ENCODE measurements at places on chromosomes 13 and 19.

- DNase-seq: no peak
Measured at GRCh38 chr13:113123226-113124201, 915 bp downstream of the F10 start.

- DNase-seq: no peak
Measured at GRCh38 chr13:95479731-95480130, 72.8 kb upstream of the CLDN10 start.

GRCh38 chr19:3622224-3622623, 4.4 kb downstream of the CACTIN start:
- no peak for DNase-seq

- no peak for DNase-seq
Measured at GRCh38 chr13:93356469-93356868, 129.9 kb downstream of the GPC6 start.

- no peak for DNase-seq
Measured at GRCh38 chr13:27921421-27921960, 1.7 kb downstream of the PDX1 start.

- no peak for DNase-seq
Measured at GRCh38 chr13:76879203-76879882, 6.9 kb downstream of the KCTD12 start.

GRCh38 chr19:51136851-51137551, 5.1 kb upstream of the SIGLEC7 start:
- DNase-seq: no peak

- no peak for DNase-seq
Measured at GRCh38 chr13:76764429-76764828, 121.8 kb downstream of the KCTD12 start.

GRCh38 chr19:2721570-2722540, 683 bp upstream of the DIRAS1 start:
- no peak for DNase-seq

DNA sequence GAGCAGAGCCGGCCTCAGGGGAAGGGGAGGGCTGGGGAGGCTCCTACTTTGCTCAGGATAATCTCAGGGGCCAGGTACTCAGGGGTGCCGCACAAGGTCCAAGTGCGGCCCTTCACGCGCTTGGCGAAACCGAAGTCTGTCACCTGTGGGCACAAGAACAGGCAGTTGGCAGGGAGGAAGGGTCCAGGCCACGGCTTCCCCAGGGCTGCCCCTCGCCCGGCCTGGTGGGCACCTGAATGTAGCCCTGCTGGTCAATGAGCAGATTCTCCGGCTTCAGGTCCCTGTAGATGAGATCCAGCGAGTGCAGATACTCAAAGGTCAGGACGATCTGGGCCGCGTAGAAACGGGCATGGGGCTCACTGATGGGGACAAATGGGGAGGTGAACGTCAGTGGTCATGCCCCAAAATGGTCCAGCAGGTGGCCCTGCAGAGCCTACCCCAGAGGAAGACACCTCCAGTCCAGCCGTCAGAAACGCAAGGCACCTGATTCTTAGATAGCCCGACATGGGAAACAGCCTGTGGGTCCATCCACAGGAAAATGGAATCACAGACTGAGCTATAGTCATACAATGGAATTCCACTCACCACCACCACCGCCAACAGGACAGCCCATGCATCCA, 7.1 kb upstream of the SAMD1 start:
- DNase-seq: no peak

- no peak for DNase-seq
Measured at GRCh38 chr13:23828866-23829265, 60.3 kb downstream of the MIPEP start.

DNA sequence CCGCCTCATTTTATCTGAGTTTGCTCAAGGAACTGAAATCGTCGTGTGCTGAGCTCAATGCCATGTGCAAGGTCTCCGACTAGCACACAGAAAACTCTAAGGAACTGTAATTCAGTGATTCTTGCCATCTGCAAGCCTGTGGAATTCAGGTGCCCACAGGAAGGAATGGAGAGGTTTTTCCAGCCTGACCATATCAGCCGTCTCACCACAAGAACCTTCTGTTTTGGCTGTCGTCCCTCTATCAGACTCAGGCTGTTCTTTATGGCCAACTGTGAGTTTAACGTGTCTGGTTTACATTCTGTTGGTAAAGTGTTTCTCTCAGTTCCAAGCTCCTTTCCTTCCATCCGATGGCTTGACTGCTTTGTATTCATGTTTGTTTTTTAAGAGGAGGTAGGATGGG, 293.5 kb downstream of the SPRY2 start:
- DNase-seq: no peak

DNA sequence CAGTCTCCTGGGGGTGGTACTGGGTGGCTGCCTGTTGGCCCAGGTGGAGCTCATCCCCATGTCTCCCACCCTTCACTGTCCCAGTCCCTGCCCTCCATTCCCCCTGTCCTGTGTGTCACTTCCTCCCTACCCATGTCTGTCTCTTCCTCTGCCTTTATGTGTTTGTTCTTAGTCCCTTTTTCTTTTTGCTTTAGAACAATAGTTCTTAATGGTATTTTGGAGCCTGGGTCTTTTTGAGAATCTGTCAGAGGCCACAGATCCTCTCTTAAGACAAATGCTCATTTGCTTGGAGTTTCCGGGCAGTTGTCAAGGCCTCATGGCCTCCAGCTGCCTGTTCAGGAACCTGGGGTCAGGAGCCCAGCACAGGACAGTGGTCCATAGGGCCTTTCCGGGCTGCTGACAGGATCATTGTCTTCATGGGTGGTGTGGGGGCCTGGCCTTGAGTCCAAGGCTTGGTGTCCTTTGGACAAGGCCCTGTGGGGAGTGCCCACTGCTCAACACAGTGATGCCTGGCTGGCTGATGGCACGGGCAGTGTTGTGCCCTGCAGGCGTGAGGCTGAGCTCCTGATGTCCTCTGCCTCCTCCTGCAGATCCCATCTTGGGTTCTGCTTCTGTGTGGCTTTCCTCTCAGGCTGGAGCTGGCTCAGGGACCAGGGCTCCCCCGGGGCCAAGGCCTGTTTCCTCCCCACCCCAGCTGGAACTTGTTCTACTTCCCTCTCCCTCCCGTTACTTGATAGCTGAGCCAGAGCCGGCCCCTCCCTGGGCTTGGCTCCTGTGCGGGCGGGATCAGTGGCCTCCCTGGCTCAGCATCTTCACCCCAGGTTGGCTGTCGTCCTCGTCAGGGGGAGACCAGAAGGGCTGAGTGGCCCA, 3.5 kb downstream of the EGLN2 start:
- no peak for DNase-seq

- no peak for DNase-seq
Measured at GRCh38 chr13:49253310-49253709, 5.6 kb downstream of the CDADC1 start.

GRCh38 chr19:480016-480855, 16.1 kb upstream of the MADCAM1 start:
- no peak for DNase-seq

- no peak for DNase-seq
Measured at GRCh38 chr13:21071015-21071414, 9.6 kb upstream of the LATS2 start.

- no peak for DNase-seq
Measured at GRCh38 chr13:29490561-29490885, 105.0 kb downstream of the SLC7A1 start.

- no peak for DNase-seq
Measured at GRCh38 chr13:113393226-113393562, 29.3 kb upstream of the GRTP1 start.

- no peak for DNase-seq
Measured at GRCh38 chr19:46369817-46370216, 22.9 kb downstream of the PPP5C start.

DNA sequence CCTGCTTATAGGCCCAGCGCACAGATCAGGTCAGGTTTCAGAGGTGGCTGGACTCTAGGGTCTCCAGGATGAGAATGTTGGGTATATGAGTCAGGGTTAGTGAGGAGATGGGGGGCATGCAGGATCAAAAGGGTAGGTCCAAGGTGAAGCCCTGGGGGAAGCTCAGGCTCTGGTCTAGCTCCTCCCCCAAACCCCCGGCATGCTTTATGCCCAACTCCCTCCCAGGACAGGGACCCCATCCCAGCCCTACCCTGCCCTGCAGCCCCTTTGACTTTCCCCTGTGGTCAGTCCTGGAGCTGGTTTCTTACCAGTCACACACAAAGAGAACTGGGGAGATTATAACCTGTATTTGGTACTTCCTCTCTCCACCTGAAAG, 9.8 kb upstream of the CEACAM18 start:
- no peak for DNase-seq

GRCh38 chr13:24668955-24669582, 11.1 kb upstream of the ATP12A start:
- no peak for DNase-seq

DNA sequence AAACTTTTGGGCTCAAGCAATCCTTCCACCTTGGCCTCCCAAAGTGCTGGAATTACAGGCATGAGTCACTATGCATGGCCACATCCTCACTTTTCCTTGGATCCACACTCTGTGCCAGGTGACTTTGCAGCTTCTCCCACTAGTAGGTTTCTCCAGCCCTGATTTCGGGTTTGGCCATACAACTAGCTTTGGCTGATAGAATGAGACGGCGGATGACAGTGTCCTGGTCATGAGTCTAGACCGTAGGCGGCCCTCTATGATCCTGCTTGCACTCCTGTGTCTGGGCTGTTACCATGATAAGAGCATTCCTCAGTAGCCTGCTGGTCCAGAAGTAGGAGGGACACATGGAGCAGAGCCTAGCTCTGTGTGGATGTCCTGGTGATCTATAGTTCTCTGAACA, 112.5 kb upstream of the KL start:
- DNase-seq: no peak

GRCh38 chr13:69660155-69660554, 447.5 kb upstream of the ATXN8OS start:
- no peak for DNase-seq

DNA sequence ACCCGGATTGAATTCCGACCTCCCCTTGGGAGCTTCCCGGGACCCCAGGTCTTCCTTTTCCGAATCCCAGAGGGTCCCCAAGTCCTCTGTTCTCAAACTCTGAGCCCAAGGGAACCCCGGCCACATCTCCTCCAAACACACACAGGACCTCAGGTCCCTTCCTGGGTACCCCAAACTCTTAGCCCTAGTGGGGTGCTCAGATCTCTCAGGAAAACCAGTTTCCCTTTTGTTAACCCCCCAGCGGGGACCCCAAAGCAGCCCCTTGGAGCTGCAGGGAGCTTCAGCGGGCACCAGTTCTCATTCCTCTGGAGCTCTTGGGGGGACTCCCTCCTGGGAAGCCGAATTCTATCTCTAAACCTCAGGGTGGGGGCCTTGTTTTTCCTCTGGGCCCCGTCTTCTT, 774 bp downstream of the CACNG6 start:
- DNase-seq: no peak

DNA sequence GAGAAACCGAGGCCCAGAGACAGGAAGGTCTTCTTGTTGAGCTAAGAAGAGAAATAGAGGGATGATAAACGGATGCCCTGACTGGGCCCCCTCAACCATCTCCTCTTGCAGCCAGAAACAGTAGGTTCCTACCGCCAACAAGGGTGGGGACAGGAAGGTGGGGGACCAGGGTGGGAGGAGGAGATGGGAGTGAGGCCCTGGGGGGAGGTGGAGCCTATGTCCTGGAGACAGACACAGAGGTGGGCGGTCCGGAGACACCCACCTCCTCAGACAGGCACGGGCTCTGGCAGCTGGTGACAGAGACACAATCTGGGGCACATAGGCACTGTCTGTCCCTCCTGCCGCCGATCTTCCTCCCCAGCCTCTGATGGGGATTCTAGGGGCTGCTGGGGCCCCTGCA, 16.9 kb downstream of the GADD45B start:
- DNase-seq: no peak

- DNase-seq: no peak
Measured at GRCh38 chr19:10412257-10412977, 7.9 kb upstream of the PDE4A start.

DNA sequence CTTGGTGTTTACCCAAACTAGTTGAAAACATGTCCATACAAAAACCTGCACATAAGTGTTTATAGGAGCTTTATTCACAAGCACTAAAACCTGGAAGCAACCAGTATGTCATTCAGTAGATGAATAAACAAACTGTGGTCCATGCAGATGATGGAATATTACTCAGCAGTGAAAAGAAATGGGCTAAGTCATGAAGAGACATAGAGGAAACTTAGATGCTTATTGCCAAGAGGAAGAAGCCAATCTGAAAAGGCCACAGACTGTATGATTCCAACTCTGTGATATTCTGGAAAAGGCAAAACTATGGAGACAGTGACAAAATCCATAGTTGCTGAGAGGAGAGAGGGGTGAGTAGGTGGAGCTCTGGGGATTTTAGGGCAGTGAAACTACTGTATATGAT, 38.8 kb upstream of the MCF2L start:
- no peak for DNase-seq

DNA sequence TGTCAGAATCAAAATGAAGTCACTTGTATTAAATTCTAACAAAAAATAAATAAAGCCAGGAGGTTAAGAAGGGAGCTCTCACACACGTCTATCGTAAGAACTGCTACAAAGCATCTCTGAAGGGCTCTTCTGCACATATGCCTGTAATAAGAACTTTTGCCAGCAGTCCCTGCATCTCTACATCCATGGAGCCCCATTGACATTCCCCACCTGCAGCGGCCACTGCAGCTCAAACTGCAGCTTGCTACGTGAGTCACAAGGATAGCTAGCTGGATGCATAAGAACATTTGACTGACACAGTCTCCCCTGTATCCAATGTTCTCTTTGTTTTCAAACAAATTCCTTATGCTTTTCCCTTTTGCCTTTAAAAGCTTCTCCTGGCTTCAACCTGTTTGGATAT, 68.3 kb downstream of the DNAJC3 start:
- no peak for DNase-seq

GRCh38 chr19:49642492-49643035, 555 bp downstream of the SCAF1 start:
- no peak for DNase-seq

DNA sequence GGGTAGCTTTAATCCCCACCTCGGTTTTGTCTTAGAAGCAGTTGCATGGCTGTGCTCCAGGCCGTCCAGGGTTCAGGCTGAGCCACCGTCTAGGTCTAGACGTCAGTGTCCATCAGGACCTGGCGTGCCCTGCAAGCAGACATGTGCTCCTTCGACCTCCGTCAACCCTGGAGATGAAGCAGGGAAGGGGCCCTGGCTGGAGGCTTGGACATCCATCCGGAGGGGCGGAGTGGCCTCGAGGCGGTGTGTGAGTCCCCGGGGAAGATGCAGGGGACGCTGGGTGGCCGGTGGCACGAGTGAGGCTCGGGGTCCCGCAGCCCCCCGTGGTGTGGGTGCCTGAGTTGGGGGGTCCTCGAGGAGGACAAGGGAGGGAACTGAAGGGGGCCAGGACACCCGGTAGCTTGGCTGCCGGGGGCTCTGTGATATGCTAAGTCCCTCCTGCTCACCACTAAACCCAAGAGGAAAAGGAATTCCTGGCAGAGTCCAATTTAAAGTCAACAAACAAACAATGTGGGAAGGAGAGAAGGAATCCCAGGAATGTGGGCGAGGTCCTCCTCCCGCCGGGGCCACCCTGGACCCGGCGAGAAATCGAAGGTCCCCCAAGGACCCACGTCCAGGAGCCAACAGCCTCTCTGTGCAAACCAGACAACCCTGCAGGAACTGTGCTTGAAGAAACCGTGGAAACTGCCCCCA, 14.9 kb upstream of the PTBP1 start:
- no peak for DNase-seq

DNA sequence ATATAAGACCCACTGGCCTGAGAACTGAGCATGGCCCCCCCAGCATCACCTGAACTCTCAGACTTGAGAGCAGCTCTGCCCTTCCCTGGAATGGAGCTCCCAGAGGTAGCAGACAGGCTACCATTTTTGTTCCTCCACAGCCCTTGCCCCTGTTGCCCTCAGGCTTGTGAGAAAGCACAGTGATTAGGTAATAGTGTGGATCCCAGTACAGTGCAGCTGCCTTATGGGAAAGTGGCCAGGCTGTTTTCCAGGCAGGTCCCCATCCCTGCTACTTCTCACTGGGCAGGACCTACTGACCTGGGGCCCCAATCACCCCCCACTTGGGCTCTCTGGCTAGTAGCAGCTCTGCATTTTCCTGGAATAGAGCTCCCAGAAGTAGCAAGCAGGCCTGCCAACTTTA, 834.0 kb downstream of the DACH1 start:
- no peak for DNase-seq
